Diencephalon (tissue), 1 donor: ENCODE measurements at places on chromosomes 16 and 17. TPM values are rescaled to one million over a fixed set of nuclear protein-coding genes. Genes with fewer than 3 reads are reported as not detected.

The CES5A gene
- total RNA-seq: 0.46 TPM

The C17orf100 gene
- total RNA-seq: 5.3 TPM

The CACNG3 gene
- 2.5 TPM for total RNA-seq

The DNAI2 gene
- 0.92 TPM for total RNA-seq

The ITGAD gene
- total RNA-seq: not detected

The SLC13A2 gene
- total RNA-seq: not detected

The GNAO1 gene
- 155 TPM for total RNA-seq

The PTGES3L gene
- total RNA-seq: 3.7 TPM

The CBLN1 gene
- 58.1 TPM for total RNA-seq

The LLGL2 gene
- total RNA-seq: 0.92 TPM

The CCL7 gene
- not detected for total RNA-seq

The PYDC1 gene
- 0.92 TPM for total RNA-seq

The MRPL45 gene
- 20.3 TPM for total RNA-seq

The HES7 gene
- 0.46 TPM for total RNA-seq

The SPDYE4 gene
- total RNA-seq: not detected

The SMPD3 gene
- total RNA-seq: 69.0 TPM

The ZNF624 gene
- 33.9 TPM for total RNA-seq

The ADAP2 gene
- total RNA-seq: 6.5 TPM

The RNF43 gene
- 1.4 TPM for total RNA-seq

The HOXB5 gene
- total RNA-seq: not detected

The GALNS gene
- 17.5 TPM for total RNA-seq

The SHCBP1 gene
- 4.6 TPM for total RNA-seq

The RMI2 gene
- total RNA-seq: 4.6 TPM

The PSMD7 gene
- total RNA-seq: 70.1 TPM

The MYCBPAP gene
- 1.8 TPM for total RNA-seq

The SCN4A gene
- 0.92 TPM for total RNA-seq

The SLX4 gene
- 9.9 TPM for total RNA-seq

The TRPV2 gene
- 11.1 TPM for total RNA-seq

The TLCD2 gene
- 0.92 TPM for total RNA-seq

The KIF19 gene
- 2.3 TPM for total RNA-seq

The IL17C gene
- not detected for total RNA-seq
